Natural killer cell (primary cell): ENCODE measurements at places on chromosomes 7 and 10. TPM values are rescaled to one million over a fixed set of nuclear protein-coding genes. Genes with fewer than 3 reads are reported as not detected.
A peak's percentile ranks its signal among the peaks of the same experiment; 100 is the strongest.

GRCh38 chr7:17152721-17153120 lies 145.7 kb upstream of the AHR start:
- DNase-seq, result no peak

- no peak for DNase-seq
These were observed 72.7 kb downstream of the PTPRZ1 start for GRCh38 chr7:121945480-121946236.

- no peak for DNase-seq
These were observed 186.9 kb upstream of the MYO3A start for GRCh38 chr10:25747084-25747483.

Gene TMEM213
- not detected for total RNA-seq

- DNase-seq, result no peak
These were observed 539.4 kb downstream of the PARD3 start for GRCh38 chr10:34275626-34276130.

GRCh38 chr10:132104471-132105301 lies 38.9 kb downstream of the JAKMIP3 start:
- peak; percentile 12 for DNase-seq

- no peak for DNase-seq
These were observed 17.4 kb upstream of the HPS1 start for GRCh38 chr10:98463976-98464754.

DNA sequence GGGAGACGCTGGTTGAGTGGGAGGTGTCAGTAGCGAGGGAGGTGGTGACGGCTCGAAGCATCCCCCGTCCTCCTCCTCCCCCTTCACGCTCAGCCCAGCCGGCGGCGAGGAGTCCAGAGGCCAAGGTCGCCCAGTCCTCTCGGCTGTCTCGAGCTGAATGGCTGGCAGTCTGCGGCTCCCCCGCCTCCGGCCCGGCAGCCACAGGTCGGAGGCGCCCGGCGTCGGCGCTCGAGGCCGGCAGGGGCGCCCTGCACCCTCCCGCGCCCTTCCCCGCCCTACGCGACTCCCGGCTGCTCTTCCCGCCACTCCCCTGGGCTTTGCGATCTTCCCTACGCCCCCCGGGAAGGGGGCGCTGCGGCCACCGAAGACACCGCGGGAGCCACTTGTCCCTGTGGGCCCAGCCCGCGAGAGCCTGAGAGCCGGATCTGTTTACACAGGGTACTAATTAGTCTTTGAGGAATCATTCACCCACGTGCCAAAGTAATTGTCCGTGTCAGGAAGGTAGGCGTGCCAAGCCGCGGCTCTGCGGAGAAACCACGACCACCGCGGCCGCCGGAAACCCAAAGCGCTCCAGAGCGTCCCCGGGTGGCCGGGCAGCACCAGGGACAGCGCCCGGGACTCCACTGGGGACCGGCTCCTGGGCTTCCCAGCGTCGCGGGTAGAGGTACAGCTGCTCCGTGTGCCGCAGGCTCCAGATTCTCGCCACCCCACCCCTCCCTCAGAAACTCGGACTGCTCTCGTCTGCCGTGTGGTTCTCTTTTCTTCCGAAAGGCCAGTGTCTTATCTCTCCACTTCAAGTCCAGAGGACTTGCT lies at the start of gene NXPH1:
NXPH1 (plus strand) TSS at position 133 of the 813 bp plus-strand sequence.
- DNase-seq, result no peak

Gene C7orf57
- total RNA-seq, result 0.85 TPM

GRCh38 chr7:20795881-20796280 lies 9.2 kb upstream of the SP8 start:
- DNase-seq, result no peak

GRCh38 chr7:126185959-126186580 lies 1066.7 kb downstream of the GRM8 start:
- DNase-seq, result no peak

Gene INSYN2A
- not detected for total RNA-seq

Gene NPSR1
- not detected for total RNA-seq

Gene MYPN
- not detected for total RNA-seq

Gene UCN3
- not detected for total RNA-seq

DNA sequence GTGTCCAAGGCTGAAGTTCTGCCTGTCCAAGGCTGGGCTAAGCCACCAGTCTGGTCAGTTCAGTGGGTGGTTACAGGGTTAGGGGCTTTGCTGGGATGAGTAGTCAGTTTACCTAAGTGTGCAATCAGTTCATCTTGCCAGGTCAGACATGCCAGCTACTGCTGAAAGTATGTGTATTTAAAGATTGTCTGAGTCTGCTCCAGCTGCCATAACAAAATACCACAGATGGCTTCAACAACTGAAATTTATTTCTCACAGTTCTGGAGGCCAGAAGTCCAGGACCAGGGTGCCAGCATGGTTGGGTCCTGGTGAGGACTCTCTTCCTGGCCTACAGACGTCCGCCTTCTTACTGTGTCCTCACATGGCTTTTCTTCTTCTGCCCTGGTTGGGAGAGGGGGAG lies 52.4 kb upstream of the TNS3 start:
- no peak for DNase-seq

- DNase-seq, result no peak
These were observed 2.7 kb upstream of the SNX13 start for GRCh38 chr7:17943006-17943405.

DNA sequence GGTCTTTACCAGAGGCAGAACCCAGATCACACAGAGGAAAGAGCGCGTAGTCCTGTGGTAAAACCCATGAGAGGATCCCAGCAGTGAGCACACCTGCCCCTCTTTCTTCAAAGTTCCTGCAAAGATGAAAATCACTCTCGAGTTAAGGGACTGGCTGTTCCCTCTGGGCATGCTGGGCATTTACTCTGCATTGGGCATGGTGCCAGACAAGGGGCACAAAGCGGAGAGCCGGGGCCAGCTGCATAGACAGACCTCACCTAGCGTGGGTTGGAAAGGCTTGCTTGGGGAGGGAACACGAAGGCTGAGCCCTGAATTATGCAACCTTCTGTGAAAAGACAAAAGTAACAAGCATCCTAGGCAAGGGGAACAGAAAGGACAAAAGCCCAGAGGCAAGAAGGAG lies 120.0 kb upstream of the TCERG1L start:
- DNase-seq, result no peak

DNA sequence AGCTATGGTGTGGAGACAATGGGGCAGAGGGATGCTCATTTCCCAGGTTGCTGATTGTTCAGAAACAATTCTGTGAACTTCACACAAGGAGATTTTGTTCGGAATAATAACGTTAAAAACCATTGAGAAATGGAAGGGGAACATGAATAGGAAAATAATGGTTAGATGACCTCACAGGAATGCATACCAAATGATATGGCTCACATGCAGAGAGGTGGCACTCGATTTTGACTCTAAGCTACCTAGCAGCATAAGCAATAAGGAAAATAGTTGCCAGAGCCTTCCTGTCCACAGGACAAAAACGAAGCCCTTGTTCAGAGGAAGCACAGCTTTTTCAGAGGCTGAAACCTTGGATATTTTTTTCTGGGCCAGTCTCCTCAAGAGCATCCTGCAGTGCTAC lies 293.1 kb downstream of the ZEB1 start:
- DNase-seq, result no peak

Gene MLXIPL
- total RNA-seq, result not detected

DNA sequence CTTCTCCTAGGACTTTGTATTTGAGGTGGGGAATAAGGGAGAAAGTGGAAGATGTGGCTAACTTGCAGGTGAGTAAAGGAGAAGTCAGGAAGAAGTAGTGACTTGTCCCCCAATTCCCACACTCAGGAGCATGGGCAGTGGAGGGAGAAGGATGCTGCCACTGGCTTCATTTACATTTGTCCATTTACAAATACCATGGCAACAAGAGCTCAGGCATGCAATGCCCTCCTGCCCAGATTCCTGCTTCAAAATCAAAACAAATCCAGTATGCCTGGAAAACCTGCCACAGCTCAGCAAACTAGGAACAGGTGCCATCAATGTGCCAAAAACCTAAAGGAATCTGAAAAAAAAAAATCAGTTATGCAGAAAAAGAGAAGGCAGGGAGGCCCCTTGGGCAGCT lies 139.9 kb downstream of the KCNMA1 start:
- DNase-seq, result no peak

DNA sequence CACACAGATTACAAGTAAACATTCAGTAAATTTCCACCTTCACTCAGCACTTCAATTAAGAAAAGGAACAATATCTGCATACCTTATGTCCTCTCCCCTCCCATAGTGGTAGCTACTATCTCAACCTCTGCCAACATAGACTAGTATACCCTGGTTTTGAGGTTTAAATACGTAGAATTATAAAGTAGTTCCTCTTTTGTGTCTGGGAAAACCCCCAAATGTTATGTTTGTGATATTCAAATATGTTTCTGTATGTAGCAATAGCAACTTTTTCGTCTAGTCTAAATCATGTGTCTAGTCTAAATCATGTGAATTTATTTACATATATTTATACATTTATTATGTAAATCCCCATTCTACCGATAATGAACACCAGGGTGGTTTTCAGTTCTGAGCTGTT lies 13.2 kb upstream of the CAMK2B start:
- no peak for DNase-seq

Gene DEPP1
- total RNA-seq, result not detected

DNA sequence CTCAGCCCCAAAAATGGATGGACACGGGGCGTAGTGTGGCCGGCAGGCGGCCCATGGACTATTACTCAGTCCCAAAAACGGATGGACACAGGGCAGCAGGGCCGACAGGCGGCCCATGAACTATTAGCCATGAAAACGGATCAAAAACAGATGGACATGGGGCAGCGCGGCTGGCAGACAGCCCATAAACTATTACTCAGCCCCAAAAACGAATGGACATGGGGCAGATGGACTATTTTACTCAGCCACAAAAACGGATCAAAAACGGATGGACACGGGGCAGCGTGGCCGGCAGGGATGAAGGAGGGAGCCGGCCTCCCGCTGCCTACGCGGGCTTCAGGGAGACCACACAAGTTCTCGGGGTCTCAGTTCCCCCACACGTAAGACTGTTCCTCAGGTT lies 32.9 kb downstream of the GPER1 start:
- no peak for DNase-seq

DNA sequence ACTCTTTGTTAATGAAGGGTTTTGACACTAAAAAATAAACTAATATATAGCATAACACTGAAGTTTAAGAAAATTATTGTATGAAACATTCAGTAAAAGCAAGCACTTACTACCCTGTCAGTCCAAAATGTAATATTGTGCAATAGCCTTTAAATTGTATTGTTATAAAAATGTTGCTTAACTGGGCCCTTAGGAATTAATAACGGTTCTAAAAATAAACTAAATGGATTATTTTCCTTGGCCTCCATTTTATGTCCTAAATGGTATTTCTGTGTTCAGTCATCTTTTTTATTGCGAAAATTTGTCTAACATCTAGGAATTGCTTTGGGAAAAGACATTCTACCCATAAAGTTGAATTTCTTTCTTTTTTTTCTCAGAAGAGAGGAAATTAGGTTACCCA lies 49.0 kb upstream of the ABI1 start:
- no peak for DNase-seq

Gene CYP2W1
- not detected for total RNA-seq

- DNase-seq, result no peak
These were observed 36.5 kb downstream of the DDIT4 start for GRCh38 chr10:72310241-72310633.

GRCh38 chr10:102131286-102132170 lies 1.3 kb upstream of the PPRC1 start:
- DNase-seq, result no peak

DNA sequence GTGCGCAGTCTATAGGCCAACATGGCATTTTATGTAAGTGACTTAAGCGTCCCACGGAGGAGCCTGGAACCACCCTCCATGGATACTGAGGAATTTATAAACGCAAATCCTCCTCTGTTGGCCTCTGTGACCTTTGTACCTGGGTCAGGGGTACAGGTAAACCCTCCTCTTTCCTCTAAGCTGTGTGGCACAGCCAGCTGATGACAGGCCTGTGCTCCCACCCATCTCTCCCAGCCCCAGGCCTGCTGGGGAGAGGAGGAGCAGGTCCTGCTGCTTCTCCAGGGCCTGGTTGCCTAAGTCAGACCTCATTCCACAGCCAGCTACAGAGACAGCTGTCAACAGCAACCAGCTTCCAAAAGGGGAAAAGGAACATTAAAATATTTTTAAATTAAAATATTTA lies 5.0 kb downstream of the AVPI1 start:
- no peak for DNase-seq

GRCh38 chr7:128443831-128444600 lies 11.7 kb upstream of the HILPDA start:
- DNase-seq, result no peak

Gene CPEB3
- total RNA-seq, result 6.9 TPM

DNA sequence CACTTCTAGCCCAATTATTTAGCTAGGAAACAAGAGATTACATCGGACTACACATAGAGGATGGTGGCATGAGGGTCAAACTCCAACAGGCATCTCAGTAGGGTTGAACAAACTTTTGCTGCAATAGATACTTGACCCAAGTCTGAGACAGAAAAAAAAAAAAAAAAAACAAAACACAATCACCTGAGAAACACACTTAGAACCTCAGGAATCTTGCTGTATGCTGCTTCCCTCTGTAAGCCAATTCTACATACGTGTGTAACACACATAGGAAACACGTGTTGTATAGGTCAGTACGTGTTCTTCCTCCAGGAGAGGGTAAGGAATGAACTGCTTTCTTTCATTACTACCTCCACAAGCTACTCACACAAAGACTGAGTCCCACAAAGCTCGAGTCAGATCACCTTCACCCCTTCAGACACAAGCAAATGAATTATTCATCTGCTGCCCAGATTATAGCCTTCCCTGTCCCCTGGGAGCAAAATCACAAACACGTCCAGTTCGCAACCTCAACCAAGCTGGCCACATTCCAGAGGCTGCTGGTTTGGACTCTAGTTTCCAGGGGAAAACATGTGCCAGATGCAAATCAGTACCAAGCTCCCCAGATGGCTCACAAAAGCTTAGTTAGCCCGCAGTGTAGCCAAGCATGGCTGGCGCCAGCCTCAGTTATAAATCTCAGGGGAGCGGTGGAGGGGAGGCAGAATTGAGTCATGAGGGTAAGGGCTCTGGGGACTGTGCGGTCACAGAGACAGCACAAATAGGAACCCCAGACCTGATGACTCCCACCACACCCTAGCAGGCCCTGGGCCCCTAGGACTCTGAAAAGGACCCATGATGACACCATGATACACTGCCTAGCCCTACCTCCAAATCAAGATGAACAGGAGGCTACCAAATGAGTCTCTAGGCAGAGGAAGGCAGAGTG lies 15.1 kb downstream of the PSAP start:
- no peak for DNase-seq

DNA sequence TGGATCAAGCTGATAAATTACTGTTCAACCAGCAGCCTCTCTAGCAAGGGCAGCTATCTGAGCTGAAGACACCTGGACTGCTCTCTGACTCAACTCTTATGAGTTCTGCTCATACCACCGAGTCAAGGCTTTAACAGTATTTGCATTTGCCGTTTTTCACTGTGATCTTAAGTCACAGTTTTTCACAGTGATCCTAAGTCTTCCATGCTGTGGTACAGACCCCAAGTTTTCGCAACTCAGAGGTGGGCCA lies 31.3 kb downstream of the PIP4K2A start:
- no peak for DNase-seq
